H54 (cell line): ENCODE measurements at places on chromosomes 3 and 15.

DNA sequence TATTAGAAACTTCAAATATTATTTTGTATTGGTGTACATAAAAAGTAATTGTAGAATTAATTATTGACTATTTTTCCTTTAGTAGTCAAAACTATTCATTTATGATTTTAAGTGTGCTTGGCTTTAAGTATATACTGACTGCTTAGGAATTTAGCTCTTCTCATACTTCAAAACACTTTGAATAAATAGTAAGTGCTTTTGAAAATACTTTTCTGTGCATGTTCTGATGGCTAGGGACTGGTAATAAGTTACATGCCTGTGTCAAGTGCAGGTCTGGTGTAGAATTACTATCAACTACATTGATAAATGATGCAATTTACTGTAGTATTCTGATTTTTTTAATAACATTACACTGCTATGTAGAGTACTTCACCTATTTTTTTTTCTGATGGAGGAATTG lies 397.6 kb upstream of the SGO1 start:
- DNase-seq: no peak

DNA sequence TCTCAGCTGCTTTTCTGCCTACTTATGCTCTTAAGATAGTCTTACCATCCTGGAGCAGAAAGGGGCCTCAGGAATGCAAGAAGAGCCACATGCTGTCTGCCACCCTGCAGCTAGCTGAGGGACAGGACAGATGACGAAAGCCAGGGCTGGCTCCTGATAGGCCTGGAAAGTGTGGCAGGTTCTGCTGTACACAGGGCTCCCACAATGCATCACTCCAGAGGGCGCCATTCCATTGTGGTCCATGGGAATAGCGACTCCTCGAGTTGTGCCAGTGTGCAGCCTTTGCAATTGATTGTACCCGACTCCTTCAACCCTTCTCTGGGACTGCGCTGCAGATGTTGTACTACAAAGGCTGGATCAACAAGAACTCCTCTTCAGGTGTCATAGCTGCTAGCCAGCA lies 11.2 kb downstream of the ACAN start:
- no peak for DNase-seq

DNA sequence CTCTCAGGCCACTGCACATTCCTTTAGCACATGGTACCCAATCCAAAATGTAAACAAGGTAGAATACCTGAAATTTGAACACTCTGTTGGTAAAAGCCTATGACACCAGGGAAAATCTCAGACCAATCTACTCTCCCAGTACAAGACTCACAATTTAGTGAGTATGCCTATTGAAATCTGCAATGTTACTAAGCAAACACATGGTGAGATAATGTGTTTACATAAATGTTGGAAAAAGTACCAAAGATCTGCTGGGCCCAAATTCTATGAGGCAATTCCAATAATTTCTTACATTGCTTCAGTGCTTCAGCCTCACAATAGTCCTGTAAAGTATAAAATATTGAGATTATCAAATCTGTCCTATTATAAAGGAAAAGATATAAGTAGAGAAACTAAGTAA lies 536.1 kb downstream of the PYDC2 start:
- no peak for DNase-seq

- no peak for DNase-seq
Observed at GRCh38 chr3:103446953-103447629, 1012.3 kb downstream of the ZPLD1 start.

- DNase-seq: no peak
Observed at GRCh38 chr15:75809986-75810750, 33.1 kb upstream of the UBE2Q2 start.
